CMK (cell line): ENCODE measurements at places on chromosomes 5 and 9.

- DNase-seq, result no peak
Measured at GRCh38 chr5:1666812-1667588, 132.6 kb downstream of the MRPL36 start.

GRCh38 chr5:102591650-102592049, 92.8 kb upstream of the SLCO6A1 start:
- no peak for DNase-seq

- no peak for DNase-seq
Measured at GRCh38 chr5:146467760-146468159, 20.6 kb downstream of the TCERG1 start.

- DNase-seq, result no peak
Measured at GRCh38 chr9:134461426-134461982, 135.2 kb downstream of the RXRA start.

- no peak for DNase-seq
Measured at GRCh38 chr9:3788211-3788610, 262.4 kb upstream of the RFX3 start.

- DNase-seq, result peak; percentile 9
Measured at GRCh38 chr9:1018121-1018520, 32.0 kb upstream of the DMRT2 start.

DNA sequence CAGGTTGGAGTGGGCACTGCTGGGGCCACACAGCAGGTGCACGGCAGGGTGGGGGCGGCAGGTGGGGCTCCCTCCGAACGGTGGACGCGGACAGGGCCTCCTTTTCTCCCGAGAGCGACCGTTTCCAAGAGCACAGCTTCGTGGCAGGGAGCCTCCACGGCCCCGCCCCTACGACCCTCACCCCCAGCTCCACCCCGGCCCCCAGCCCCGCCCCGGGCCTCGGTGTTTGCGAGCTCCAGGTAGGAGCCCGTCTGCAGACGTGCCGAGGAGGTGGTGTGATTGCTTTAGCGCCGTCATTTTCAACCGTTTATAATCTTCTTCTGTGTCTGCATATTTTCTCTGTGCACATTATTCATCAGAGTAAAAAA, 8.8 kb downstream of the GRIN1 start:
- no peak for DNase-seq

DNA sequence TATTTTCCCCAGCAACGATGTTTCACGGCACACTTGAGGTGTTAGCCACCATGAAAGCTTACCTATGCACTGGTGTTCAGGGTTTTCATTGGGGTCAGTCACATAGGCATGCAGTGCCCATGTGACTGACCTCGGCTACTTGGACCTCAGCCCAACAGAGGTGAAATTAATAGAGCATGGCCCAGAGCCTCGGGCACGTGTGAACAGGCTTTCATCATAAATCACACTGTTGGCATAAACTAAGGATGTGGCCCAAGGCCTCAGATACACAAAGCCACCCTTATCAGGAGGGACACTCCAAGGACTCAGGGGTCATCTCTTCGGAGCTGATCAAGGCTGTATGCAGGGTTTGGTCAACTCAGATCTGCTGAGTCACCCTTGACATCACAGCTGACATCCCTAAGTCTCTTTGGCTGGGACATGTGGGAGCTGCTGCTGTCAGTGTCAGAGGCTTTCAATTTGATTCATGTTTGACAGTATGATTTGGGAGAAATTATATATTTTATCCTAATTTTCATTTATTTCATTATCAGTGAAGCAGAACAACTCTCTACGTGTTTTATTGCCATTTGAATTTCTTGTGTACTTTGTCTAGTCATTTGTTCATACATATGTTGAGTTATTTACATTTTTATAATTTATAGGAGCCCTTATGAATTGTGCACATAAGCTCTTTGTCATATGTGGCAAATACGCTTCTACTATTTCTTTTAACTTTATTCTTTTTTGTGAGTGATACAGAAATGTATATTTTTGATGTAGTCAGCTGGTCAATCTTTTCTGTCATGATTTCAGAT, 59.7 kb upstream of the ANKRD33B start:
- DNase-seq, result peak; percentile 93

DNA sequence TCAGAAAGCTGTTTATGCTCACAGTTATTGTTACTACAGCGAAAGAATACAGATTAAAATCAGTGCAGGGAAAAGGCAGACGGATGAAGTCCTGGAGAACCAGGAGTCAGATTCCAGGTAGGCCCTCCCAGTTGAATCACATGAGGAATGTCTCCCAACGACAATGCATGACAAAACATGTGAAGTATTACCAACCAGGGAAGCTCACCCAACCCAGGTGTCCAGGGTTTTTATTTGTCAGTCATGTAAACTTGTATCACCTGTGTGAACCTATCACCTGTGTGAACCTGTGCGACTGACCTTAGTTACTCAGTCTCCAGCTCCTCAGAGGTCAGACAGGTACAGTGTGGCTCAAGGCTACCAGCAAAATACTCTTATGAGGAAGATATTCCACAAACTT, 63.9 kb downstream of the KIAA1958 start:
- DNase-seq, result no peak

GRCh38 chr5:39116344-39117170, 42.4 kb upstream of the RICTOR start:
- no peak for DNase-seq

GRCh38 chr5:150587016-150587415, 53.4 kb upstream of the SYNPO start:
- no peak for DNase-seq

GRCh38 chr5:24059006-24059405, 551.6 kb downstream of the PRDM9 start:
- no peak for DNase-seq

DNA sequence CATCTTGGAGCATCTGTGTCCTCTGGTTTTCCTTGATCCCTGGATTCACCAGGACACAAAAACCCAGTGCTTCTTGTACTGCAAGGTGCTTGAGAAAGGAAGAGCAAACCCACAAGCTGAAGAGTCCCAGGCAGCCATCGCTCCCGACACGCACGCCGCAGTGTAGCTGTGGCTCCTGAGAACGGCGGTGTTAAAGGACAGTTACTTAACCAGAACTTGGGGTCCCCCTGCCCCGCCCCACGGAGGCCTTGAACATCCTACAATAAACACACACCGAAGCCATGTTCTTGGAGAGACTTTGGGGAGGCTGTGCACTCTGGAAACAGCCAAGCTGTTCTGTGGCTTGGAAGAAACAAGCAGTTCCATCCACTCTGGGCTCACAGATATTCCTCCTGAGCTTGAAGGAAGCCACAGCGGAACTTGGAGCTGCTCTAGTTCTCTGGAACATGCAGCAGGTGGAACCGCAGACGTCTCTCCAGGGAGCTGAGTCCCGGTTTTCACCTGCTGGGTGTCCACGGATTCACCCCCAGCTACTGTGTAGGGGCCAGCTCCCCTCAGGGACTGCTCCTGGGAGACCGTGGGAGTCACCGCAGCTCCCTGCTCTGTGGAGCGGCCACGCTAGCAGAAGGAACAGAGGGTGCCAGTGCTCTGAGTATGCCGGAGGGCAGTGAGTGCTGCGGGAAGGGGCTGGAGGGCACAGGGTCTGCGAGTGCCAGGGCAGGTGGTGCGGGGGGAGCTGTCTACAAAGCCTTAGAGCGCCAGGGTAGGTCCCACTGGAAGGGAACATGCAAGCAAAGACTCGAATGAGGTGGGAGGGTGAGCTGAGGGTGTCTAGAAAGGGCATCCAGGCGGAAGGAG, 107.3 kb downstream of the ADAMTS2 start:
- DNase-seq, result no peak

- no peak for DNase-seq
Measured at GRCh38 chr9:125356032-125356431, 94.4 kb downstream of the GAPVD1 start.
